GM12878 (cell line): ENCODE measurements at places on chromosomes 7 and 10. TPM values are rescaled to one million over a fixed set of nuclear protein-coding genes. Genes with fewer than 3 reads are reported as not detected.

The VPS50 gene
- 11.4 and 16.1 TPM in 2 replicates for polyA plus RNA-seq

The LIPM gene
- not detected in 2 replicates for polyA plus RNA-seq

The ASZ1 gene
- polyA plus RNA-seq, result not detected in 2 replicates

The NXPH1 gene
- not detected in 2 replicates for polyA plus RNA-seq

The GBX1 gene
- not detected in 2 replicates for polyA plus RNA-seq

The PPP1R3C gene
- 0.08 TPM in 1 of 2 replicates, not detected in the other for polyA plus RNA-seq

The VGF gene
- polyA plus RNA-seq, result 0.06 and 0.09 TPM in 2 replicates

The LAMB1 gene
- polyA plus RNA-seq, result 1.3 and 1.6 TPM in 2 replicates

The ADCY1 gene
- polyA plus RNA-seq, result 0.20 and 0.32 TPM in 2 replicates

The ALOX5 gene
- polyA plus RNA-seq, result 35.7 and 37.4 TPM in 2 replicates

The ST8SIA6 gene
- not detected in 2 replicates for polyA plus RNA-seq
